ENCODE measurements at places on chromosomes 12 and 14.

GRCh38 chr12:118259079-118259478 is 113.6 kb downstream of the TAOK3 start:
- no peak for DNase-seq

DNA sequence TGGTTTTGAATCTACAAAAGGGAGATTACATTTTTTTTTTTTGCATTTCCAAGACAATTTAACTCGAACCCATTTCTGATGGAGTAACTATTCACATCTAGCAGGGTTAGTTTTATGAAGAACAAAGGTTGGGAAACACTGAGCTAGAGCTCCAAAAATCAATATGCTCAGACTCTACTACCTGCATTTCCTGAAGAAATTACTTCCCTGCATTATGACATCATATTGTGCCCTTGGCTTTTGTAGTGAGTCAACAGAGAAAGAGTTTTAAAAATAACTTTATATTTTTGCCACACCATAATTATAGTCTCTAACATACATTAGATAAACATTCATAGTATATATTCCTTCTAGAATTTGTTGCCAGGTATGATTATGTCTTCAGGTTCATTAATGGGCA is 14.8 kb downstream of the GRIP1 start:
- no peak for DNase-seq

GRCh38 chr12:65084579-65084978 is 36.5 kb downstream of the WIF1 start:
- no peak for DNase-seq

DNA sequence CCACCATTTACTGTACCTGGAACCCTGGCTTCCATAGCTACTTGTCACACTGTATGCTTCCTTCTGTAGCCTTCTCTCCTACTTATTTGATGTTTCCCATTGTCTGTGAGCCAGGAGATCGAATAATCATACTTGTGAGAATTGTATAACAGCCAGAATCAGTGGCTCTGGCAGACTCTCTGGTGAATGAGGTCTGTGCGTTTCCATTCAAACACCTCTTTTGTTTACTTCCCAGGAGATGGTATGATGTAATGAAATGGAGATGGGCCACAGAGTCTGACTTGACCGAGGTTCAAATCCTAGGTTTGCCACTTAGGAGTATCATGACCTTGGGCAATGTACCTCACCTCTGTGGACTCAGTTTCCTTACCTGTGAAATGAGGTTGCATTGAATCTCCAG is 35.7 kb upstream of the CLMN start:
- DNase-seq = no peak

- DNase-seq = no peak
Observed at GRCh38 chr12:96084624-96085023, 49.2 kb upstream of the LTA4H start.

GRCh38 chr14:44477953-44478352 is 29.1 kb downstream of the FSCB start:
- DNase-seq = no peak

- DNase-seq = no peak
Observed at GRCh38 chr12:26042645-26043044, 82.2 kb downstream of the BHLHE41 start.

GRCh38 chr12:65595016-65595560 is 229.2 kb upstream of the HMGA2 start:
- no peak for DNase-seq

DNA sequence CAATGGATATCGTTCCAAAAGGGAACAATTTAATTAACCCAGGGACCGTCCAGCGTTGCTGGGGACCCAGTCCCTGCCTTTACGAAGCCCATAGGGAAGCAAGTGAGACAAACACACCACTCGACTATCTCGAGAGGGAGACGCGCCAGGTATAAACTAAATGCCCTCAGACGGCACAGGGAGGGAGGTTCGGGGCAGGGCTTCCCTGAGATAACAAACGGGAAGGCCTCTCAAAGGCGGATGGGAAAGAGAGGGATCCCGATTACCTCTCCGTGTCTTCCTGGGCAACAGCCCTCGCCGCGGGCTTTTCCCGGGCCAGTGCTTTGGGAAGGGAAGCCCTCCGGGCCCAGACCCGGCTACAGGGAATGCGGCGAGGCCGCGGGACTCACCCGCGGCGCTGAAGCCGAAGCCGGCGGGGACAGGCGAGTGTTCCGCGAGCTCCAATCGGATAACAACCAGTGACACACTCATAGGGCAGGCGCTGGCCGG is 390 bp downstream of the BRAP start:
- no peak for DNase-seq

DNA sequence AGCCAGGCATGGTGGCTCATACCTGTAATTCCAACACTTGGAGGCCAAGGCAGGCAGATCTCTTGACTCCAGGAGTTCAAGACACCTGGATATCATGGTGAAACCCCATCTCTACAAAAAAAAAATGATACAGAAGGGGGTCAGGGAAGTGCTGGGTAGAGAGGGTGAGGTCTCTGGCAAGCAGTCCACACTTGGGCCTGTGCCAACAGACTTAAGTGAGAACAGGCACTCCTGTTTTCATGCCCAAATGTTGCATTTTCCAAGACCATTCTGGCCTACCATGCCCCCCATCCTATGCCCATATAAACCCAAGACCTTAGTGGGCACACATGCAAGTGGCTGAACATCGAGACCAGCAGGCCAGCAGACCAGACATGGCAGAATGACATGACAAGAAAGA is 16.0 kb upstream of the CMAS start:
- no peak for DNase-seq

DNA sequence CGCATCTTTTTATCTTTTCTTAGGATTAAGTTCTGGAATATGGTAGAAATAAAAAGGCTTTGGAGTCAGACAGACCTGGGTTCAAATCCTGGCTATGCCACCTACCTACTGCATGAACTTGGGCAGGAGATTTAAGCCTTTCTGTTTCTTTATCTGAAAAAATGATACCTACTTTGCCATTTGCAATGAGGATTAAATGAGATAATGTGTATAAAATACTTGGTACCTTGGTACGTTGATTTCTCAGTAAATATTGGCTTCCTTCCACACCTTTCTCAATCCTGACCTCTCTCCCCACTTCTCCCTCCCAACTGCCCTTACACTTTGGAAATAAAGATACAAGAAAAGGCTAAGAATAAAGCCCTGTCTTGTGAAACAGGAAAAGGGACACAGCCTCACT is 172.6 kb downstream of the PAX9 start:
- no peak for DNase-seq

All from fibroblast of skin of left quadriceps (primary cell).